Stomach (tissue), 19 donors: ENCODE measurements at places on chromosomes 6 and 20. TPM values are rescaled to one million over a fixed set of nuclear protein-coding genes. Genes with fewer than 3 reads are reported as not detected.

OR2W1 gene
- total RNA-seq, result not detected

CRIP3 gene
- total RNA-seq, result not detected

RAD21L1 gene
- total RNA-seq, result not detected

FLRT3 gene
- 19.2 TPM for total RNA-seq

YTHDF1 gene
- total RNA-seq, result 20.4 TPM

FILIP1 gene
- 27.4 TPM for total RNA-seq

WFDC10B gene
- total RNA-seq, result not detected

OR12D3 gene
- not detected for total RNA-seq

RIPOR3 gene
- total RNA-seq, result 15.6 TPM

ANKRD6 gene
- total RNA-seq, result 6.4 TPM

- no peak overlapping the region for H3K27ac ChIP-seq
Observed at GRCh38 chr6:133609415-133610226, 279.3 kb upstream of the TCF21 start.

DNA sequence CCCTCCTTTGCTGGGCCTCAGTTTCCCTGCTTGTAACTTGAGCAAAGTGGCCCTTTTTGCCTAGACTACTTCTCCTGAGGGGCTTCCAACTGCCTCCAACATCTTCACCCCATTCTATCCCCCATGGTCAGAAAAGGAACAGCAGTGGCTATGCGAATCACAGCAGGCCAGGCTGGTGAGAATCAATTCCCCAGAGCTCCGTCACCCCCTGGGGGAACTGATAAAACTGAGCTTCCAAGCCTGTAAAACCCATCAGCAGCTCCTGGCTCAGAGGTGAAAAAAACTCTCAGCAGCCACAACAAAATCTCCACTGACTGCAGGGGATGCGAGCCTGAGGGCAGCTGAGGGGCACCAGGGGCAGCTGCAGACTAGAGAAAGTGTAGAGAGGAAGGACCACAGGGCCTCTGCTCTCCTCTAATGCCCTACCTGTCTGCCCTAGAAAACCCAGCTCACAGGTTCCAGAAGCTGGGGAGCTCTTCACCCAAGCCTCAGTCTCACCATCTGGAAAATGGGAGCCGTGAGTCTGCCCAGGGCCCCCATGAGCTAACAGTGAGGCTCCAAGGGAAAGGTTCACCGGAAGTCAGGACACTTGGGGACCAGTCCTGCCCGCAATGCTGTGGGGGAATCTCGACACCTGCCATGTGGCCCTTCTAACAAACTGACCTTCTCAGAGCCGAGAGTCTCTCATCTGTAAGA, 120.6 kb downstream of the GRM4 start:
- H3K36me3 ChIP-seq, result no peaks in the 10 kb centered on the region
- no peak overlapping the region for H3K27ac ChIP-seq
- no peaks in the 10 kb centered on the region for H3K4me1 ChIP-seq
- H3K4me3 ChIP-seq, result no peak overlapping the region
- peaks cover 4% of the 10 kb centered on the region for H3K27me3 ChIP-seq
- DNase-seq, result no peak

- DNase-seq, result no peak
- no peak overlapping the region for H3K27ac ChIP-seq
- H3K4me1 ChIP-seq, result no peaks in the 10 kb centered on the region
- no peaks in the 10 kb centered on the region for H3K27me3 ChIP-seq
- H3K36me3 ChIP-seq, result no peaks in the 10 kb centered on the region
Observed at GRCh38 chr6:143021543-143021942, 39.1 kb upstream of the AIG1 start.

DNA sequence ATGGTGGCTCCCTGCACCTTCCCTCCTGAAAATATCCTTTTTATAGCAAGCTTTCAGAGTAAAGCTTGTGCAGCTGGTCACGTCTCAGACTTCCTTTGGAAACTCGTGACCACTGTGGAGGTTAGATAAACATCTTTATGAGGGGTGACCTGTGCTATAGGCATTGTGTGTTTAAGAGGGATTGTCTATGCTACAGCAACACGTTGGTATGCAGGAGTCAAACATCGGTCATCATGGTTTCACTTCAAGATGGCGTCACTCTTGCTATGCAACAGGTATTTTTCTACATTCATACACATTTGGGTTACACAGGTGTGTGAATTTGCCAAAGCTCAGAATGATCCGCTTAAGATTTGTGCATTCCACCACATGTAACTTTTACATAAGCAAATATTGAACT, 14.6 kb upstream of the BLCAP start:
- no peaks in the 10 kb centered on the region for H3K4me1 ChIP-seq
- no peak overlapping the region for H3K4me3 ChIP-seq
- no peaks in the 10 kb centered on the region for H3K36me3 ChIP-seq
- DNase-seq, result peak; percentile 68
- H3K27me3 ChIP-seq, result no peaks in the 10 kb centered on the region

DNA sequence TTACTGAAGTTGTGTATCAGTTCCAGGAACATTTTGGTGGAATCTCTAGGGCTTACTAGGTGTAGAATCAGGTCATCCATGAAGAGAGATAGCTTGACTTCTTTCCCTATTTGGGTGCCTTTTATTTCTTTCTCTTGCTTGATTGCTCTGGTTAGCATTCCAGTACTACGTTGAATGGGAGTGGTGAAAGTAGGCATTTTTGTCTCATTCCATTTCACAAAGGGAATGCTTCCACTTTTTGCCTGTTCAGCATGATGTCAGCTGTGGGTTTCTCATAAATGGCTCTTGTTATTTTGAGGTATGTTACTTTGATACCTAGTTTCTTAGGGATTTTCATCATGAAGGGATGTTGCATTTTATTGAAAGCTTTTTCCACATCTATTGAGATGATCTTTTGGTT, 195.3 kb downstream of the MOXD1 start:
- H3K36me3 ChIP-seq, result no peaks in the 10 kb centered on the region
- no peak overlapping the region for H3K27ac ChIP-seq
- DNase-seq, result no peak

GRCh38 chr6:43699564-43700186, 12.1 kb upstream of the MRPS18A start:
- DNase-seq, result peak; percentile 83
- H3K4me3 ChIP-seq, result no peak overlapping the region
- no peaks in the 10 kb centered on the region for H3K36me3 ChIP-seq
- no peaks in the 10 kb centered on the region for H3K27me3 ChIP-seq
- peaks cover 64% of the 10 kb centered on the region for H3K4me1 ChIP-seq

GRCh38 chr20:8089668-8090067, 42.4 kb upstream of the PLCB1 start:
- no peaks in the 10 kb centered on the region for H3K27me3 ChIP-seq
- DNase-seq, result no peak
- H3K4me3 ChIP-seq, result no peak overlapping the region
- H3K36me3 ChIP-seq, result no peaks in the 10 kb centered on the region
- peaks cover 13% of the 10 kb centered on the region for H3K4me1 ChIP-seq

- peak overlapping the region; percentile 2 for H3K4me3 ChIP-seq
- no peaks in the 10 kb centered on the region for H3K27me3 ChIP-seq
- peak overlapping the region; percentile 83 for H3K27ac ChIP-seq
- peaks cover 26% of the 10 kb centered on the region for H3K4me1 ChIP-seq
- DNase-seq, result peak; percentile 94
Observed at GRCh38 chr20:47493175-47493962, 8.3 kb upstream of the NCOA3 start.

DNA sequence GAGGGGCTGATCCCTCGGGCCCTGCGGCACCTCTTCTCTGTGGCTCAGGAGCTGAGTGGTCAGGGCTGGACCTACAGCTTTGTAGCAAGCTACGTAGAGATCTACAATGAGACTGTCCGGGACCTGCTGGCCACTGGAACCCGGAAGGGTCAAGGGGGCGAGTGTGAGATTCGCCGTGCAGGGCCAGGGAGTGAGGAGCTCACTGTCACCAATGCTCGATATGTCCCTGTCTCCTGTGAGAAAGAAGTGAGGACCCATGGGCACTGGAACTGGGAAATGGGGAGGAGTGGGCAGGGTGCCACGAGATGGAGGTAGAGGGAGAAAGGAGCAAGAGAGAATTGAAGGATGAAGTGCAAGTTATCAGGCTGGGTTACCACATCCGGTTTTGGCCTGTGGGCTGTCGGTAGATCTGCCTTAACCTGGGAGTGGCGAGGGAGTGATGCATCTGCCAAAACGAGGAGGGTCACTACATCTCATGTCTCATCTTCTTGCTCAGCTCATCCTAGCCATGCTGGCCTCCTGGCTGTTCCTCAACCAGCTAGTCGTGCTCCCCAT, 5.4 kb upstream of the PHF1 start:
- no peak overlapping the region for H3K4me3 ChIP-seq
- H3K27me3 ChIP-seq, result no peaks in the 10 kb centered on the region

GRCh38 chr6:122695188-122695587, 84.3 kb upstream of the FABP7 start:
- H3K27me3 ChIP-seq, result no peaks in the 10 kb centered on the region
- H3K4me1 ChIP-seq, result no peaks in the 10 kb centered on the region

DNA sequence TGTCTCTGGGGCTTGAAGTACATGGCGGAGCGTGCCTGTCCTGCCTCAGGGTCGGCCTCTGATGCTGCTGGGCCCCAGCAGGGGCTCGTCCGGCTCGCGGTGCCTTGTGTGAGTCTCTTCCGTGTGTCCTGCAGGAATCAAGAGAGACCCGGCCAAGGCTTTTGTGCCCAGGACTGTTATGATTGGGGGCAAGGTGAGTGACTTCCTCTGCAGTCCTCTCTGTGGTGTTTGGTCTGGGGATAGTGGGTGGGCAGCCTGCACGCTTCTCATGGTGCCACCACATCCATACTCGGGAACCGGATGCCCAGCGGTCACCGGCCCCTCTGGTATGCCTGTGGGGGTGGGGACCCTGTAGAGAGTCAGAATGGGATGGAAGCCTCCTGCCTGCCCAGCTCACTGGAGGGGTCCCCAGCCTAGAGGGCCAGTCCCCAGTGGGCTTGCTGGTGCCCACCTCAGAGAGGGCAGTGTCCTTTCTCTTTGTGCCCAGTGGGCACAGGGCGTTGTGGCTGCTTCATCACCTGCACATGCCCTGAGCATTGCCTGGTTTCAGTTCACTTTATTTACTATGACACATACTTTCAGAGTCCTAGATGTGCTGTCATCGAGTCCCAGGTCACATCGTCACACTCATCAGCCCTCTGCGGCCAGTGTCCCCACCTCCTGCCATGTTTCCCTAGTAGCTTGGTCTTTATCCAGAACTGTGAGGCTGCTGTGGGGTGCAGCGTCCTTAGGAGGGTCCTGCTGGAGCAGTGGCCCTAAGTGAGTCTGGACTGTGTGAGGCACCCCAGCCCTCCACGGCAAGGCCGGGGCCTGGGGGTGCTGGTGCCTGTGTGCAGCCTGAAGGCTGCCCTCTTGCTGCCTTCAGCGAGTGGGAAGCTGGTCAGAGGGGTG, 40.7 kb downstream of the PYGB start:
- H3K4me1 ChIP-seq, result no peaks in the 10 kb centered on the region
- H3K36me3 ChIP-seq, result peaks cover 92% of the 10 kb centered on the region
- H3K27me3 ChIP-seq, result no peaks in the 10 kb centered on the region
- DNase-seq, result no peak
- no peak overlapping the region for H3K27ac ChIP-seq

GRCh38 chr6:135637701-135638100, 140.2 kb upstream of the AHI1 start:
- no peaks in the 10 kb centered on the region for H3K36me3 ChIP-seq
- no peak overlapping the region for H3K4me3 ChIP-seq
- no peaks in the 10 kb centered on the region for H3K4me1 ChIP-seq
- no peak for DNase-seq
- no peak overlapping the region for H3K27ac ChIP-seq

GRCh38 chr6:4008324-4009047, 70.5 kb downstream of the FAM217A start:
- H3K36me3 ChIP-seq, result peaks cover 7% of the 10 kb centered on the region
- peak overlapping the region; percentile 2 for H3K27ac ChIP-seq
- no peak overlapping the region for H3K4me3 ChIP-seq
- H3K27me3 ChIP-seq, result no peaks in the 10 kb centered on the region

- H3K4me3 ChIP-seq, result no peak overlapping the region
- no peak overlapping the region for H3K27ac ChIP-seq
- DNase-seq, result no peak
- H3K36me3 ChIP-seq, result no peaks in the 10 kb centered on the region
Observed at GRCh38 chr6:44036196-44036595, 91.1 kb downstream of the MRPL14 start.

- H3K4me1 ChIP-seq, result peaks cover 35% of the 10 kb centered on the region
- H3K36me3 ChIP-seq, result peaks cover 85% of the 10 kb centered on the region
Observed at GRCh38 chr6:35058358-35058675, 82.8 kb downstream of the TCP11 start.

DNA sequence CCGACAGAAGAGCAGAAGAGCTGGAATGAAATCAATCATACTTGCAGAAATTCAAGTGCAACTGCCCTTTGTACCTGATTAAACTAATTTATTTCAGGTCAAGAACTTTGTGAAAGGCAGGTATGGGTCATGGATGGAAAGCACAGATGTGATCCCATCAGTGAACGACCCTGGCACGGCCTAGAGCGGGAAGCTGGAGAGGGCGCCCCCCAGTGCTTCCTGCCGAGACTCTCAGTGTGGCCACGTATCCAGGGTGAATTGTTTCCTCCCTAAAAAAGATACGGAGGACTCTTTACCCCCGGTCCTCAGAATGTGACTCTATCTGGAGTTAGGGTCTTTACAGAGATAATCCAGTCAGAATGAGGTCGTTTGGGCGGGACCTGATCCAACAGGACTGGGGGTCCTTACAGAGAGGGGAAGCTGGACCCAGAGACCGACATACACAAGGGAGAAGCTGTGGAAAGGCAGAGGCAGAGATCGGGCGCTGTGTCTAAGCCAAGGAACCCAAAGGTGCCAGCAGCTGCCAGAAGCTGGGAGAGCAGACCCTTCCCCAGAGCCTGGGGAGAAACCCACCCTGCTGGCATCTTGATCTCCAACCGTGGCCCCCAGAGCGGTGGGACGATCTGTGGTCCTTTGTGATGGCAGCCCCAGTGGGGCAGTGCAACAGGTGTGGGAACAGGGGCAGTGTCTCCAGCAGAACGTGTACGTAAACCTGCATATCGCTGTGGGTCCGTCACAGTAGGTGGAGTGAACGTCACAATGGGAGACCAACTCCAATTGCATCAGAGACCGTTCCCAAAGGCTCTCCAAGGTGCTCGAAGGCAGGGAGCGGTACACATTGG, 91.9 kb downstream of the TAF4 start:
- no peaks in the 10 kb centered on the region for H3K4me1 ChIP-seq
- no peaks in the 10 kb centered on the region for H3K27me3 ChIP-seq
- no peak overlapping the region for H3K4me3 ChIP-seq
- DNase-seq, result no peak
- H3K36me3 ChIP-seq, result peaks cover 64% of the 10 kb centered on the region

GRCh38 chr20:2421247-2421646, 40.5 kb downstream of the TGM6 start:
- H3K4me3 ChIP-seq, result no peak overlapping the region
- H3K27ac ChIP-seq, result no peak overlapping the region
- no peaks in the 10 kb centered on the region for H3K4me1 ChIP-seq
- H3K27me3 ChIP-seq, result no peaks in the 10 kb centered on the region
- H3K36me3 ChIP-seq, result no peaks in the 10 kb centered on the region
